ENCODE measurements at places on chromosomes 6 and 20.

DNA sequence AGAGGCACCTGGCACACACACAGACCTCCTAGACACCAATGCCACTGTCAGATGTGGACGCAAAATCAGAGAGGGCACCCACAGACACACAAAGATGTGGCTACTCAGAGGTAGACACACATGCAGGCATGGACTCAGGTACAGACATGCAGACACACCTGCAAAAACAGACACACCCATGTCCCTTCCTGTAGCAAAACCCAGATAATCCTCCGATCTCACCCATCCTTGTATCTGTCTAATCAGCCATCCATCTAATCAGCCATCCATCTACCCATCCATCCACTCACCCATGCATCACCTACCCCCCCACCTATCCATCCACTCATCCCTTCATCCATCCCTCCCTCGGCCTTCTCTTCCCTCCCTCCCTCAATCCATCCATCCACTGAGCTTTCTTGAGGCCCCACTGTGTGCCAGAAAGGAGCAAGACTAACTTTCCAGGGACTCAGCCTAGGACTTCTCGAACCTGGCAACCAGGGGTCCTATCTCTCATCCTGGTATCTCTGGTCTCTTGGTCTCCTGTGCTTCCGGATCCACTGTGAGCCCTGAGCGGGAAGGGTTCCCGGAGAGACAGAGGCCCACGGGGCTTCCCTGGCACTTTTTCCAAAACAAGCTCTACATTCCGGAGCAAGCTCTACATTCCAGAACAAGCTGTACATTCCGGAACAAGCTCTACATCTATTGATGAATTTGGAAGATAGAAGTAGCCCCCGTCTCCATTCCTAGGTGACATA, 1.1 kb upstream of the TGM2 start:
- no peak for DNase-seq

- no peak for DNase-seq
These were observed 12.4 kb downstream of the CST3 start for GRCh38 chr20:23625236-23625964.

- DNase-seq = peak; percentile 58
These were observed 1.7 kb downstream of the LOC128125822 start for GRCh38 chr6:63573899-63574553.

DNA sequence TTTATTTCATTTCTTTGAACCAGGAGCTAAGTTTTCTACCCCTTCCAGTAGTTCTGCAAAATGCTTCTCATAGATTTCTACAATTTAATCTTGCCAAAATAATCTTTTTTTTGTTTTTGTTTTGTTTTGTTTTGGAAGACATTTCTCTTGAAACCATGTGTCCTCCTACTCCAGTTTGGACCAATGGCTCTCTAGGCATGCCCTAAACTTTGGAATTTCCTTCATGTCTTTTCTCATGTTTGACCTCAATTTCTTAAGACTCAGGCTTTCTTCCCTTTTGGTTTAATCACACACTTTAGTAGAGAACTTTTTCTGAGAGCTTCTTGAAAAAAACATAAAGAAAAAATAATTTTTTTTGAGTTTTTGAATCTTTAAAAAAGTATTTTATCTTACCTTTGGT, 173.8 kb downstream of the GJA1 start:
- DNase-seq = no peak

DNA sequence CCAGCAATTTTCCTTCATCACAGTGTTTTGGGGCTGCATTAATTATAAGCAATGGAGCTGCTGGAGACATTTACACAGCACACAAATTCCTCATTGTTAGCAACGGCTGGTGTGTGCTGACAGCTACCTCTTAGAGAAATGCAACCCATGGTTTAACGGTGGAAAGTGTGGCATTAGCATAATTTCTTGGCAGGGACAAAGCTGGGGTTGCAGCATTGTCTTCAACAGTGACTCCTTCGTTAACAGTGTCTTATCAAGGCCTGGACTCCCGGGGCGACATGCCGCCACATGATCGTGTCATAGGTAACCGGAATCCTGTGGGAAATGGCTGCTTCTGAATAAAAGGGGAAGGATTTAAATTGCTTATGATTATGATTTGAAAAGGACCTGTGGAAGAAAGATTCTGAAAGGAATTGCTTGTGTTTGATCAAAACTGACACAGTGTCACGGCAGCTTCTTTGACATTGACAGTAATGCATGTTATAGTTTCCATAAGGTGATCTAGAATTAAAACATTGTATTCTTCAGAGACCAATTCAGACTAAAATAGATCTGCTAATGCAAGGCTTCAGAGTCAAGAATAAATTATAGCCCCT, 128.0 kb downstream of the UST start:
- no peak for DNase-seq

Measured in left lobe of liver (tissue), 2 donors.